ENCODE measurements at places on chromosomes 7 and 10.
A peak's percentile ranks its signal among the peaks of the same experiment; 100 is the strongest.

- no peak for DNase-seq
Observed at GRCh38 chr10:15230257-15230656, 61.8 kb upstream of the NMT2 start.

DNA sequence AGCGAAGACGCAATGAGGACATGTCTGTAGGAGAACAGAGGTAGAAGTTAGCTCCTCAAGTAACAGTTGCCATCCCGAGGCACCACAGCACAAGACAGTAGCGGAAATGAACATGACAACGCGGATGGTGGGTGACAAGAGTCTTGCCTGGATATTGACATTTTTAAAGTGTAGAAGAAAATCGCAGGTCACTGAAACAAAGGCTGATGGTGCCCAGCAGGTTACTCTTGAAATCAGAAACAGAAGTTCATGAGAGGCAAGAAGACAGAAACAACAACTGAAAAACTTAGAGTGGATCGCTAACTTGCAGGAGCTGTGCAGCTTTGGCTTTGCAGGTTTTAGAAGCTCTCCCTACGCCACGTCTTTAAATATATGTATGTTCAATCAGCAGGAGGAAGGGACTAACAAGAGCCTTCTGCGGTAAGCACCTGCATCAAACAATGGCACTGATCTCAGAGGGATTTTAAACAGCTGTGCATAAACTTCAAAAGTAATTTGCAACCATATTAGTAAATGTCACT, 1.8 kb downstream of the PRKCQ start:
- no peak for DNase-seq

- peak; percentile 36 for DNase-seq
Observed at GRCh38 chr10:73762915-73763314, 18.7 kb downstream of the SEC24C start.

GRCh38 chr10:29114141-29114540, 174.7 kb upstream of the LYZL1 start:
- no peak for DNase-seq

- no peak for DNase-seq
Observed at GRCh38 chr10:27663621-27664020, 82.0 kb downstream of the MKX start.

GRCh38 chr10:8289186-8289924, 234.9 kb downstream of the GATA3 start:
- no peak for DNase-seq

DNA sequence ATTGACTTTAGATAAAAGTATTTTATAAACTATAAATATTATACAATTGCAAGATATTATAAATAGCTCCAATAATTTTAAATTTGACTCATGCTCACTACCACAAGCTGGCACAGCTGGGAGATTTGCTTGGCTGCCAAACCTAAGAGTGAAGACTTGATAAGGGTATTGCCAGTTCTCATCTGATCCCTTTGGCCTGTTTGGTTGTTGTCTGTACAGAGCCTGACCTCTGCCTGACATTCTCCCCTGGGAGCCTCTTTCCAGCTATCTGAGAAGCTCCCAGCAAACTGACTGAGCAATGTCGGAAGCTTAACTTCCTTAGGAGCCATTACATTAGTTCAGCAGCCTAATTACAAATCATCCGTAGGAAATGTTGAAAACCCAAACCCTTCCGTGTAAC, 10.2 kb upstream of the LMOD2 start:
- peak; percentile 79 for DNase-seq

GRCh38 chr10:24731942-24732341, 8.3 kb upstream of the ARHGAP21 start:
- DNase-seq = no peak

- DNase-seq = peak; percentile 66
Observed at GRCh38 chr7:95472581-95473161, 13.1 kb upstream of the ASB4 start.

DNA sequence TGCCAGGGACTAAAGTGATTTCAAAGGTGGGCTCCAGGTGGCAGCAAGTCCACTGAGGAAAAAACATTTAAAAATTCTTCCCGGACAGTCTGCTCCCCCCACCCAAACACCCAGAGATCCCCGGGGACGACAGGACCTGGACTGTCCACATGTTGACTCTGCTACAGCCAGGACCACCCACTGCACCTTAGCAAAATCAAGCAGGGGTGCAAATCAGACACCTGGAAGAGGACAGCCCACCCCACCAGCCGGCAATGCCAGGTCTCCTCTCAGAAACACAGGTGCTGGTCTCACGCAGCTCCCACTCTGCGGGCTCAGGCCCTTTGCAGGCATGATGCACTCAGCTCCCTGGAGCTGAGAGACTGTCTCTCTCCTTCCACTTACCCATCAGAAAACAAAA, 251.9 kb downstream of the TNS3 start:
- no peak for DNase-seq

- no peak for DNase-seq
Observed at GRCh38 chr7:157035302-157035701, 24.8 kb upstream of the MNX1 start.

- no peak for DNase-seq
Observed at GRCh38 chr10:92569071-92569470, 4.8 kb downstream of the IDE start.

DNA sequence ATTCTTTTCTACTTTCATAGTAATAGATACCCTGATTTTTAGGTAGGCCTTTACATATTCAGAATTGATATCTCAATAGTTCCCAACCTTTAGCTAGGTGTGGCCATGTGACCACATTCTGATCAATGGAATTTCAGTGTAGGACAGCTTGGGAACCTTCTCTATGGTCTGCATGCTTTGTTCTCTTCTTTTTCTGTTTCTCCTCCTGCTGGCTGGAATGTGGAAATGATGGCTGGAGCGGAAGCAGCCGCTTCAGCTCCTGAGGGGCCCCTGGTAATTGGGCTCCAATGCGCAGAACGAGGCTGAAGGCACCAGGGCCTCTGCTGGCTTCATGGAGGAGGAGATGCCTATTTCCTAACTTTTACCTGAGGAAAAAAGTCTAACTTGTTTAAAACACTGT, 152.6 kb downstream of the ZMYND11 start:
- no peak for DNase-seq

DNA sequence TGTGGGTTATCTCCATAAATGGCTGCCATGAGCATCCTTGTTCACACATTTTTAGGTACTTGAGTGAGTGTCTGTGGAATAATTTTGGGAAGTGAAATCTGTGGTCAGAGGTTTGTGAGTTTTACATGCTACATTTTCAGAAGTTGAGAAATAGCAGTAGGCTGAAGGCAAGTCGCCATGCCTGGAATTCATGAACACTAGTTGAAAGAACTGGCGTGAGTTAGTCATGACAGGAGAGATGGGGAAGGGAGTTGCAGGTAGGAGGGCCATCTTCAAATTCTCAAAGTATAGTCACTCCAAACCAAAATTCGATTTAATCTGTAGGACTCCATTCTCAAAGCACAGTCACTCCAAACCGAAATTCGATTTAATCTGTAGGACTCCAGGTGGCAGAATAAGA, 89.6 kb downstream of the EGFR start:
- no peak for DNase-seq

GRCh38 chr10:12703813-12704212, 297.7 kb downstream of the CCDC3 start:
- DNase-seq = peak; percentile 93

DNA sequence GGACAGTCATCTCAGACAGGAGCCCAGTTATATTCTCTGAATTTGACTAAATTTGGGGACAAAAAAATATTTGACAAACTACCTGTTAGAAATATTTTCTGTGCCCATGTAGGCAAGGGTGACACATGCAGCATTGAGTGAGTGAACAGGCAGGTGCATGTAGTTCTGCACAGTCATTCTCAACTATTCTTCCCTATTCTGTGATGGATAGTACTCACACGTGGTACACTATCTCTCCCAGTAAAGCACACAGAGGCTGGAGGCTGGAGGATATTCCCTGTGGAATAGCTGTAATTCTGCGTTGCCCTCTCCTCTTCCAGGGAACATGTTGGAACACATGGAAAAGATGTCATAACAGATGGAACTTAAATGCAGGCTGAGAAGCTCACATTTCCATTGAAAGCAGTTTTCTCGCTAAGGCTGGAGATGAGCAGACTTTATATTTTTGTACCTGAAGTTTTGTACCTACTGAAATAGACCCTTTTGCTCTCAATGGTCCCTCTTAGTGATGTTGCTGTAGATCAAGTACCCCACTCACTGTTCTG, 75.0 kb downstream of the GPR141 start:
- DNase-seq = no peak

DNA sequence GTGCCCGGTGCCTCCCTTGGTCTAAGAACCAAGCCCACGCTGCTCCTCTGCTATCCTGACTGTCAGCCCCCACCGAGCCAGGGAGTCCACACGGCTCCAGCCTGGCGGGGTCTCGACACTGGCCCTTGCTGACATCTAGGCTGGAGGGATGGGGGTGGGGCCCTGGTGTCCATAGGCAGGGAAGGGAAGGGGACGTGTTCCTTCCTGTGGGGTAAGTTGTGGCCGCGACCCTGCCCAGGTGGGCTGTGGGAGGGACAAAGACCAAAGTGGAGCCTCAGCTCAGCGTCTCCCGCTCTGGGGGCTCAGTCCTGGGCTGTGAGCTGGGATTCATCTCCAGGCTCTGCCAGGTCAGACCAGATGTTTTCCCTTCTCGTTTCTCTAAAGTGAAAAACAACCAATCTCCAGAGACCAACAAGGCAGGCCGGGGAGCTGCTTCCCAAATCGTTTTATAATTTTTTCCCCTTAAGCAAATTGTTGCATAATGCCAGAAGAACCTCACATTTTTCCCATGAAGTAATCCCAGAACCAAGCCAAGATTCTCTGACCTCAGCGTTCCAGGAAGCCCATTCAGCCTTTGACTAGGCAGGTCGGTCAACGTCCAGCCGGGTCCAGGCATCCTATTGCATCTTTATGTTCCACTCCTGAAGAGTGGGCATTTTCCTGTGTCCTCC, 101.2 kb downstream of the RGS10 start:
- peak; percentile 36 for DNase-seq

- DNase-seq = no peak
Observed at GRCh38 chr10:15703151-15703880, 16.4 kb downstream of the ITGA8 start.

GRCh38 chr7:5488286-5488878, 64.7 kb upstream of the TNRC18 start:
- no peak for DNase-seq

- no peak for DNase-seq
Observed at GRCh38 chr10:234708-235406, 99.6 kb downstream of the ZMYND11 start.

DNA sequence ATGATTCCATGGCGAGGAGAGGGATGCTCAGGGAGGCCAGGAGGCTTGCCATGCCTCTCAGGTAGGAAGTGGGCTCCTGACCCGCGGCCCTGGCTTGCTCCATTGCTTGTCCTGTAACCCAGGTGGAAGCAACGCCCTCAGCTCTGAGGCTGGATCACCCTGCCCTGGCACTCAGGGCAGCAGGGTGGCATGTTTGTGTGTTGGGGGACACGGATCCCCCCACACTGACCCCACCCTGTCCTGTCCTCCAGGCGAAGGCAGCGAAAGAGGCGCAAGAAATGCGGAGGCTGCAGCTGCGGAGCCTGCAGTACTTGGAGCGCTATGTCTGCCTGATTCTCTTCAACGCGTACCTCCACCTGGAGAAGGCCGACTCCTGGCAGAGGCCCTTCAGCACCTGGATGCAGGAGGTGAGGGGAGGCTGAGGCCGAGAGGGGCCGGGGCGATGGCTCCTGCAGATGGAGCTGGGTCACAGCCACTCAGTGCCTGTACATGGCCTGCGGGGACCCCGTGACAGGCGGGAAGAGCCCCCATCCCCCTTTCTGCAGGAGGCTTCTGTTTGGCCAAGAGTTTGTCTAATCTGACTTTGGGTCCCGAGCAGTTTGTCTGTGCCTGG, 38.3 kb downstream of the PRF1 start:
- DNase-seq = no peak

- no peak for DNase-seq
Observed at GRCh38 chr10:78620985-78621799, 447.6 kb upstream of the ZMIZ1 start.

- no peak for DNase-seq
Observed at GRCh38 chr7:47443049-47443448, 138.9 kb downstream of the TNS3 start.

GRCh38 chr7:11714205-11714604, 117.8 kb downstream of the THSD7A start:
- no peak for DNase-seq
